ENCODE measurements at places on chromosomes 5 and 9.

GRCh38 chr9:101480386-101480785 is 44.8 kb upstream of the ALDOB start:
- no peak for DNase-seq

GRCh38 chr9:77843871-77844155 is 187.8 kb downstream of the GNAQ start:
- DNase-seq: no peak

DNA sequence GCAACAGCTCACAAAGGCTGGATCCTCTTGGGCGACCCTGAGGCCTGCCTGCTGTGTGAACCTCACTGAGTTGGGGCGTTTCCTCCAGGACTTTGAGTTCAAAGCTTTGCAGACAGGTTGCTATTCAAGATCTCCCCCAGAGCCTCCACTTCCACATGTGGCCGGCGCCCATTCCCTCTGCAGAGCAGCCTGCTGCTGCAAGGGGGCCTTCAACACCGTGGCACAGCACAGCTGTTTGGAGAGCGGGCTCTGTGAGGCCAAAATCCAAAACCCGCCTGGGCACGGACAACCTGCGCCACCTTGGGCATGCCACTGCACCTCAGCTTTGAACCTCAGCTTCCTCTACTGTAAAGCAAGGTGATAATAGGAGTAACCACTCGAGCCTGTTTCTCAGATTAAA is 160.3 kb downstream of the DAB2IP start:
- DNase-seq: no peak

GRCh38 chr9:107948086-107948485 is 458.5 kb upstream of the KLF4 start:
- no peak for DNase-seq

- DNase-seq: no peak
These were observed 36.8 kb upstream of the NEK6 start for GRCh38 chr9:124220946-124221451.

- no peak for DNase-seq
These were observed 1.8 kb downstream of the DPP7 start for GRCh38 chr9:137112564-137113384.

- no peak for DNase-seq
These were observed 77.6 kb downstream of the PCDH1 start for GRCh38 chr5:141800617-141801016.

DNA sequence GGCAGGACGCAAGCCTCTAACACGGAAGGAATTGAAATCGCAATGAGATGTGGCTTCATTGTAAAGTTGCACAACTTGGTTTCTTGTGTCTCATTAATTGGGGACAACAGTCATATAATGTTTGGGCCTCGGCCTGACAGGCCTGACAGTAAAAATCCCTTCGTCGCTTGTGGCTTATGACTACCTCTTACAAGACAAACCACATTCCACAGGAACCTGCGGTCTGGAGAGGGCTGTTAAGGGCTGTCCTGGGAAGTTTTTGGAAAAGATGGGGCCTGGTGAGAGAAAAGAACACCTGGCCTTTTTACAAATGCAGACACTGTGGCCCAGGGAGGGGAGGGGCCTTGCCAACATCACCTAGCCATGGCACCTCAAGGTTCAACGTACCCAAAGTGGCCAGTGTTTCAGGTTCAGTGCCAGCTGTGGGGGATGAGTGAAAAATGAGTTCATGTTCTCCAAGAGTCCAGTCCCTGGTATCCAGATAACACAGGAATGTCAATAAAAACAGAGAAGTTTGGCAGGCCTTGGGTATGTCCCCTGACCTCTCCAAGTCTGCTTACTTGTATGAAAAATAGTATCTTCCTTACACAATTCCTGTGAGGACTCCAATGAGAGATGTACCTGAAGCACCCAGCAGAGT is 22.2 kb downstream of the SHB start:
- DNase-seq: no peak

DNA sequence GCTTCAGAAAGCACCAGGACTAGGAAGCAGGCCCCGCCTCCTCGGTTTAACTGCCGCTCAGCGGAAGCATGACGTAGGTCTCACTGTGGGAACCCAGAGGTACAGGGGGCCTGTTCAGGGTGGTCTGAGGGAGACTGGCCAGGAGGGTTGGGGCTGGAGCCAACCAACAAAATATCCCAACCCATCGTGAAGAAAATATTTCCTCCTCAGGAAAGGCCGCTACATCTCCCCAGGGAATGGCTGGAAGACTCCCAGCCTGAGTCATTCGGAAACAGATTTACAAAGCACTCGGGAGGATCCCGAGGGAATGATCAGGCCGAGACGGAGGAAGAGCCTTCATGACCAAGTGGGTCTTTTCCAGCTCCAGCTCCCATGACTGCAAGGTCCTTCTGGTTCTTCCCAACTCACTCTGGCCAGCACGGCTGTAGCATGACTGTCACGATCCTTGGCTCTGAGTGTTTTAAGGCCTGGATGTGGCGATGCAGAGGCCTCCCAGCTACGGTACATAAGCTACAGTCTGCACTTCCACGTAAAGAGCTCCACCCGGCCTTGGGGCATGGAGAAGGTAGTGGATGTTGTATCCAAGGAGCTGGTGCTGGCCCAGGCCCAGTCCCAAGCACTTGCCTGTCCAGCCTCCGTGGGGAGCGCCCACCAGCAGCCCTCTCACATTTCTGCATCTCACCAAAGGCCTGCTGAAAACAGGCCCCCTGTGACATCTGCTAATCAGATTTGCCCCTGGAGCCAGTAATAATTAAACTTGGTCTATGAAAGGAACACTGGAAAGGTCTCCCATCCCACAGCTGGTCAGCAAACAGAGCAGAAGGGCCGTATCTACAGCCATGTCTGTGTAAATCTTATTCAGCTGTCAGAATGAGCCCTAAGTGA is 100.6 kb downstream of the LHFPL2 start:
- no peak for DNase-seq

DNA sequence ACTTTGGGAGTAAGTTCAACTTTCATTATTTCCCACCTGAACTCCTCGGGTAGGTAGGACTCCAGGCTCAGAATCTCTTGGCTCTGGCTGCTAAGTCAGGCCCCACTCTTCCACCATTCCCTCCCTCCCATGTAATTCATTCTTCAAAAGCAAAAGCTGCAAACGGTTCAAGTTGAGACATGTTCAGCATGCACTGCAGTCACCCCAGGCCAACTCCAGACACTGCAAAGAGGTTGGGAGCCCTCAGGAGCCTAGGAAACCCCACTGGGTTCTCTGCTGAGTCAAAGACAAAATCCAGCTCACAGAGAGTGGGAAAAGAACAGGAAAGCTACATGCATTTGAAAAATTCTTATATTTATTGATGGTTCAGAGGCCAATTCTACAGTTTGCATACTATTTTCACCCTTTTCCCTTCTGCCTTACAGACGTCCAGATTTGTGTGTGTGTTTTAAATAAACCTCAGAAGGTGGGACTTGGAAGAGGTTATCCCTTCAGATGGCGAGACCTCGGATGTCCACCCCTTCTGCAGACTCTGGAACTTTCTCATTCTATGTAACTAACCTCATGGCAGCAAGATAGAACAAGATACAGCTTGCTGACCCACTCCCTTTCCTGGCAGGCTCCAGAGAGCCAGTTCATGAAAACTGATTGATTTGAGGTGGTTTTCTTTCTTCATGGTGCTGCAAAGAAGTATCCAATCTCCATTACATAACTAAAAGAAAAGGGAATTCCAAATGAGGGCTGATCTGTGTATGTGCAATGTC is 65.7 kb upstream of the EQTN start:
- DNase-seq: no peak

- no peak for DNase-seq
These were observed 655.2 kb upstream of the RIOK2 start for GRCh38 chr5:97838214-97838613.

DNA sequence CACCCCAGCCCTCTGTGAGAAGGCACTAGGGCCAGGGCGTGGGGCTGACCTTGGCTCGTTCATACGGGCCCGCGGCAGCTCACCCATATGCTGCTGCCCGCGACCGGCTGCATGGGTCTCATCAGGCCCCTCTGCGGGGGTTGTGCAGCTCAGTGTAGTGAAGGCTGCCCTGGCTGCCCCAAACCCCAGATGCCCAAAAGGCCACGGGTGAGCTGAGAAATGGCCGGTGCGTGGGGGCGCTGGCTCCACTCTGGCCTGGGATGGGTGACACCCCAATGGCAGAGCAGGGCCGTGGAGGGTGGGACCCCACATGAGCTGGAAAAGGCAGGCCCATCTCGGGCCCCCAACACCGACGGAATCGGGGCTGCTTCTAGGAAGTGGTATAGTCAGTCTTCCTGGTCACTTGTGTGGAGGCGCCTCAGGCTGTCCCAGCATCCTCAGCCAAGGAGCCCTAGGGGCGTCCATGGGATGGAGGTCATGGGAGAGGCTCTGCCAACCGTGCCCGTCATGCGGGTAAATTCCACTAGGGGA is 19.4 kb upstream of the LRRC14B start:
- DNase-seq: no peak

- DNase-seq: no peak
These were observed 63.6 kb downstream of the INIP start for GRCh38 chr9:112654282-112654681.

- no peak for DNase-seq
These were observed 614.1 kb upstream of the CDH9 start for GRCh38 chr5:27652505-27652904.

- DNase-seq: no peak
These were observed 83.7 kb upstream of the BARHL1 start for GRCh38 chr9:132498531-132499210.

DNA sequence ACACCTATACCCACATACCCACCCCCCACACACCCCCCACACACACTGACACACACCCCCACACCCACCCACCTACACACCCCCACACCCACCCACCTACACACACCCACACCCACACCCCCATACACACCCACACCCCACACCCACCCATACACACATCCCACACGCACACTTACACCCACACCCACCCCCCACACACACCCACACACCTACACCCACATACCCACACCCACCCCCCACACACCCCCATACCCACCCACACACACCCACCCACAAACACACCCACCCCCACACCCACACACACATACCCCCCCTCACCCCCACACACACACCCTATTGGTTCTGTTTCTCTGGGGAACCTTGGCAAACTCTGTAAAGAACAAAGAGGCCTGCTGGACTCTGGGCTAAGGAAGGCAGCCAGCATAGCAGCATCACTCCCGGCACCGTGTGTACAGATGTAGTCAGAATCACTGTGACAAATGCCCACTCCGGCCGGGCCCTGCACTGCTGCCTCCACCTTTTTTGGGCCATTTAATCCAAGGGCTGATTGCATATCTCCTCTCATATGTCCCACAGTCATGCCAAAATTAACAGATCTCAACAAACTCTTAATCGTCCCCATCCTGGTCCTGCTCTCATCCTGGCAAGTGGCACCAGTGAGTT is 42.3 kb downstream of the COL23A1 start:
- no peak for DNase-seq

- no peak for DNase-seq
These were observed 503.7 kb downstream of the SPATA31D1 start for GRCh38 chr9:82492274-82492673.

GRCh38 chr5:34991486-34992238 is 56.1 kb downstream of the AGXT2 start:
- DNase-seq: no peak

DNA sequence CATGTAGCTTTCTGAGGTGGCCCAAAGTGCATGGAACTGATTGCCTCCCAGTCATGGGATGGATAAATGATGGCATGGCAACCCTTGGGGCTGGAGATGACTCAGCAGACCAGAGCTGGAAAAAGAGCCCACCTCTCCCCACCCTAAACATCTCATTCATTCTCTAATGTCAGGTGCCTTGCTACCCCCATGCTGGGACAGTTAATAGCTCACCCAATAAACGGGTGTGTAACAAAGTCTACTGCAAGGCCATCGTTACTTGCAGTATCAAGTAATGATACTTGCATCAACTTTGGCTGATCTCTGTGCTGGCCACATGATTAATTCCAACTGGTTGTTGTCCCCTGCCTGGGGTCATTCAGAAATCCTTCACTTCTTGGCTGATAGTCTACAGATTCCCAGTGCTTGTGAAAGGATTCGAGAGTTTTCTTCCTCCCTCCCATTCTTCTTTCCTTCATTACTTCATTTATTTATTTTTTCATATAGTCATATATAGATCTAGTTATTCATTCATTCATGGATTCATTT is 122.8 kb upstream of the TRIM32 start:
- DNase-seq: no peak

DNA sequence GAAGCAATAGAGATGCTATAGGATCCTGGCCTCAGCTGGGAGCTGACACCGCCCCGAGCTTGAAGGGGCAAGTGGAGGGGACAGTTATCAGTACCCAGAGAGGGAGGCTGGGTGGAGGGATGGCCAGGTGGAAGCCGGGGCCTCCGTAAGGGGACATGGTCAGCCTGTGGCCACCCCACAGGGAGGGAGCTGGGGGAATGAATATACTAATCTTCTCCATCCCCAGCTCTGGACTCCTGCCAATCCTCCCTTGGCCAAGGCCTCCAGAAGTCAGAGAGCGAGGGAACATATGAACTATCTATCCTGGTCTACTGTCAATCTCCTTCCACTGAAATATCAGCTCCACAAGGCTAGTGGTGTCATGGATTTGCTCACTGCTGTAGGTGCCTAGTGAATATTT is 109.3 kb downstream of the BOD1 start:
- DNase-seq: no peak

GRCh38 chr5:72692231-72692637 is 124.2 kb upstream of the TNPO1 start:
- DNase-seq: no peak

- no peak for DNase-seq
These were observed 364.9 kb downstream of the ICE1 start for GRCh38 chr5:5787373-5787772.

DNA sequence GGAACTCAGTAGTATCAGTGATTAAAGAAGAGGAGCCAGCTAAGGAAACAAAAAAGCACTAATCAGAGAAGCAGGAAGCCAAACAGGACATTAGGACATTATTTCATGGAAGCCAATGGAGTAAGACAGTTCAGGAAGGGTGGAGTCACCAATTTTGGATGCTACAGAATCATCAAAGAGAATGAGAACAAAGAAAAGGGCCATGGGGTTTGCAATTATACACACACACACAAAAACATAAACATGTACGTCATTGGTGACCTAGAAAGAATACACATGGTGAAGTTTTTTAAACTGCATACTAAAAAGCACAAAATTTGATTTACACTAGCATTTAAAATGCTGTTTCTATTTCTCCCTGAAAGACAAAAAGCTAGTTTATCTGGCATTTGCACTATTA is 96.8 kb upstream of the MRPS30 start:
- no peak for DNase-seq

DNA sequence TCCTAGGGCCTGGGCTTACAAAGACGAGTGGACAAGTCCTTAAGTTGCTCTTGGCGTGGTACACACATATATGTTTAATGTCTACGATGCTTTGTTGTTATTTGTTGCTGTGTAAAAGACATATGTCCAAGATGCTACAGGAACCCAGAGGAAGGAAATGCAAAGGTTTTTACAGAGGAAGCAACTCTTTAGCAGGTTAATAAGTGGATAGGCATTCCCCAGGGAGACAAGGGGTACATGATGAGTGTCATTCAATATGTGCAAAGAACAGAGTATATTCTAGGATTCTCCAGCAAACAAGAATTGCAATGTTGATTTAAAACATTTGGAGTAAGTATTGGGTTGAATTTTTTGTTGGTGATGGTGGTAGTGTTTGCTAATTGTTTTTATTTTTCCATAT is 92.1 kb downstream of the PIP5K1B start:
- DNase-seq: no peak

GRCh38 chr5:52875827-52876226 is 88.1 kb downstream of the ITGA1 start:
- no peak for DNase-seq
